Brain pericyte (primary cell): ENCODE measurements at places on chromosomes 11 and 22.

- peak; percentile 21 for DNase-seq
Observed at GRCh38 chr11:75474878-75475766, 42.1 kb upstream of the KLHL35 start.

GRCh38 chr11:81224396-81224795 lies 1509.3 kb downstream of the FAM181B start:
- DNase-seq: no peak

- no peak for DNase-seq
Observed at GRCh38 chr22:48659404-48659996, 1168.2 kb downstream of the BRD1 start.

- DNase-seq: no peak
Observed at GRCh38 chr11:116124922-116125714, 620.9 kb upstream of the CADM1 start.
